Fibroblast of skin of left biceps (primary cell): ENCODE measurements at places on chromosomes 16 and 17.
A peak's percentile ranks its signal among the peaks of the same experiment; 100 is the strongest.

GRCh38 chr17:73142872-73143381 lies 21.9 kb upstream of the SSTR2 start:
- DNase-seq: no peak

DNA sequence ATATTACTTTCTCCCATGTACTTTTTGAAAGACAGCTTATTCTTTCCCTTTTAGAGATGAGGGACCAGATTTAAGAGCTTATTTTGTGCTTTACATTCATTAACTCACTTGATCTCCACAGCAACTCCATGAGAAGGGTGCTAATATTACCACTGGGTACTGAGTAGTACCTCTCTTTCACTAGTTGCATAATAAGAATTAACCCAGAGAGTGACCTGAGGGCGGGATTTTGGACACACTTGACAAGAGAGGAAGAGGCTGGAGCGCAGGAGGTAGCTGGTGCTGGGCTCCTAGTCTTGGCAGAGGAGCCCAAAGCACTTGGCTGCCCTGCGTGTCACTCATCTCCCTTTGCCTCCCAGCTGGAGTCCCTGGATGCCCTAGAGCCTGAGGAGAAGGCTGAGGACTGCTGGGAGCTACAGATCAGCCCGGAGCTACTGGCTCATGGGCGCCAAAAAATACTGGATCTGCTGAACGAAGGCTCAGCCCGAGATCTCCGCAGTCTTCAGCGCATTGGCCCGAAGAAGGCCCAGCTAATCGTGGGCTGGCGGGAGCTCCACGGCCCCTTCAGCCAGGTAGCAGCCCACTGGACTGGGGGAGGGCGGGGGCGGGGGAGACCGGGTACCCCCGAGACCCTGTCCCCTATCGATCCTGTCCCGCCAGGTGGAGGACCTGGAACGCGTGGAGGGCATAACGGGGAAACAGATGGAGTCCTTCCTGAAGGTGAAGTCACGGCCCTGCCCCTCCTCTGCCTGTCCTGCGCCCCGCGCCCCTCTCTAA lies 1.7 kb upstream of the MAZ start:
- no peak for DNase-seq

DNA sequence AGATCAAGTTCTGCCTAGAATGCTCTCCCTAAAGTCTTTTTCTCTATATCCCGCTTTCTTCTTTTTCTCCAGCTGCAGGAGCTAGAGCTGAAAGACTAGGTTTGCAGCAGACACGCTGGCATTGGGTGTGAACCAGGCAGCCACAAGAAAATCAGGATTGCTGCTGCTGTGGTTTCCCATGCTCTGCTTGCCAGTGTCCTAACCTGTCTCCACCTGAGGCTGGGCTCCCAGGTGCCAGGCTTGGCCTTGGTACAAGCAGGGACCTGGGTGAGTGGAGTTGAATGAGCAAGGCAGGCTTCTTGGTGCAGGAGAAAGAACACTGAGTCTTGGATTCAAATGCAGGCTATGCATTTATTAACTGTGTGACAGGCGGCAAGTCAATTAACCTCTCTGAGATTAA lies 440.3 kb upstream of the MAF start:
- DNase-seq: no peak

DNA sequence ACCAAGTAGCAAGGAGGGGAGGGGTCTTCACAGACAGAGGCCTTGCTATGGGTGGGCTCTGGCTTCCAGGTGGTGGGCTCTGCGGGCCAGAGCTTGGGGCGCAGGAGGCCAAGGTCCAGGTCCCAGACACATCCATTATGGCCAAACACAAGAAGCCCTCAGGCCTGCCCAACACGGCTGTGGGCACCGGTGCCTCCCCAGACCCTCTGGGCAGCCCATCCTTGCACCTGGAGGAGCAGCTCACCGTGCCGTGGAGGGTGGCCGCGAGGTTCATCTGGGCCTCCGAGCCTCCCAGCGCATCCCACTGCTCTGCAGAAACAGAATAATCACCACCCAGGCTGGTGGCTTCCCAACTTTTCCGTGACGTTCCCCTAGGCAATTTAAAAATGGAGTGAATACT lies 55.9 kb downstream of the TBC1D16 start:
- DNase-seq: no peak

DNA sequence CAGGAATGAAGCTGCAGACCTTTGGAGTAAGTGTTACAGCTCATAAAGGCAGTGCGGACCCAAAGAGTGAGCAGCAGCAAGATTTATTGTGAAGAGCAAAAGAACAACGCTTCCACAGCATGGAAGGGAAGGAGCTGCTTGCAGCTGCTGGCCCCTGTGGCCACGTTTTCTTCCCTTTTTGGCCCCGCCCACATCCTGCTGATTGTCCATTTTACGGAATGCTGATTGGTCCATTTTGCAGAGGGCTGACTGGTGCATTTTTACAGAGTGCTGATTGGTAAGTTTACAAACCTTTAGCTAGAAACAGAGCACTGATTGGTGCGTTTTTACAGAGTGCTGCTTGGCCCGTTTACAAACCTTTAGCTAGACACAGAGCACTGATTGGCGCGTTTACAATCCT lies 841.5 kb downstream of the CDH11 start:
- no peak for DNase-seq

DNA sequence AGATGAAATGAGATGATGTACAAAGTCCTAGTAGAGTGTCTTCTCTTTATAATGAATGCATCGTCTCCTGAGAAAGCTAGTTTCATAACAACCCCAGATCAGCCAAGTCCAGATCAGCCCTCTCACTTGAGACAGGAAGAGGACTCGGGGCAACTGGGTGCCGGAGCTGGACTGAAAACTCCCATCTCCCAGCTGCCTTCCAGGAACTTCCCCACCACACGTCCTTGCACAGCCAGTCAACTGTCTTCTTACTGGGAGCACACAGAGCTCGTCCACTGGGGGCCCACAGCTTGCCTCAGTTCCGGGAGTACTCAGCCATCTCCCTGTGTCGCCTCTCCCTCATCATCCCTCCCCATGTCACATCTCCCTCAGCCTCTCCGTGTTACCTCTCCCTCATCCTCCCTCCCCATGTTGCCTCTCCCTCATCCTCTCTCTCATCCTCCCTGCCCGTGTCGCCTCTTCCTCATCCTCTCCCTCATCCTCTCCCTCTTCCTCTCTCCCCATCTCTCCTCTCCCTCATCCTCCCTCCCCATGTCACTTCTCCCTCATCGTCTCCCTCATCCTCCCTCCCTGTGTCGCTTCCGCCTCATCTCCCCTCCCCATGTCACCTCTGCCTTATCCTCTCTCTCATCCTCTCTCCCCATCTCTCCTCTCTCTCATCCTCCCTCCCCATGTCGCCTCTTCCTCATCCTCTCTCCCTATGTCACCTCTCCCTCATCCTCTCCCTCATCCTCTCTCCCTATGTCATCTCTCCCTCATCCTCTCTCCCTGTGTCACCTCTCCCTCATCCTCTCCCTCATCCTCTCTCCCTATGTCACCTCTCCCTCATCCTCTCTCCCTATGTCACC lies 22.4 kb upstream of the KCNH6 start:
- DNase-seq: no peak

GRCh38 chr17:13484020-13484419 lies 117.7 kb downstream of the HS3ST3A1 start:
- DNase-seq: no peak

DNA sequence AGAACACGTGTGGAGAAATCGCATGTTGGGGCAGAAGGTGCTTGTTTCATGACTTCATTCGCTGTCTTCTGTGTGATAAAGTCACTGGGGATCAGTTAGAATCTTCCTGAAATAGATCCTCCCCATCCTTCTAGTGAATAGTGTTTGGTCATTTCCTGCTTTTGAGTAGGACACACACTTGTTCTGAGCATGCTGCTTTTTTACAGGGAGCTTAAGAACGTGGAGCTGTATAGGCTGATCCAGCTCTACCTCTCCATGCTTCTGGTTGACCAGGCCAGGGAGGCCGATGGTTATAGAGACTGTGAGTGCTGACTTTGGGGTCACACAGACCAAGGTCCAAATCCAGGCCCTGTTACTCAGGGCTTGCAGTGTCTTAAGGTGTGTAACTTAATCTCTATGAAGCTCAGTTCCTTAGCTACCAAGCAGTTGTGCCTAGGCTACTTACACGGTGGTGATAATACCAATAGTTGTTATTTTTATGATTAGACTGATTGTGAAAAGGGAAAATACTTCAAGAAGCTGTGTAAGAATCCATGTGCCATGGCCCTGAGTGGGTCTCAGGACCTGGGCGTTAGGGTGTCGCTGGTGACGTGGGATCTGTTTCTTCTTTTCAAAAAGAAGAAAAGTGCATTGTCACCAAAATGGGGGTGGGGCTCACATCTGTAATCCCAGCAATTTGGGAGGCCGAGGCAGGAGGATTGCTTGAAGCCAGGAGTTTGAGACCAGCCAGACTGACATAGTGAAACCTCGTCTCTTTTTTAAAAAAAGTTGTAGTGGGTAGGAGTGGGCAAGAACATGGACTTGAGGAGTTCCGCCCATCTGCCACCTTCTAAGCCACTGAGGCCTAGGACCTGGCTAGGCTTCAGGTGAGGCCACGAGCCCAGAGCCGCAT lies 64.1 kb upstream of the LGALS9 start:
- no peak for DNase-seq

GRCh38 chr17:1612400-1612799 lies 16.2 kb downstream of the SLC43A2 start:
- DNase-seq: no peak

- DNase-seq: no peak
Measured at GRCh38 chr17:75496005-75496404, 19.3 kb downstream of the CASKIN2 start.

- DNase-seq: no peak
Measured at GRCh38 chr16:47161464-47161863, 17.7 kb upstream of the NETO2 start.

DNA sequence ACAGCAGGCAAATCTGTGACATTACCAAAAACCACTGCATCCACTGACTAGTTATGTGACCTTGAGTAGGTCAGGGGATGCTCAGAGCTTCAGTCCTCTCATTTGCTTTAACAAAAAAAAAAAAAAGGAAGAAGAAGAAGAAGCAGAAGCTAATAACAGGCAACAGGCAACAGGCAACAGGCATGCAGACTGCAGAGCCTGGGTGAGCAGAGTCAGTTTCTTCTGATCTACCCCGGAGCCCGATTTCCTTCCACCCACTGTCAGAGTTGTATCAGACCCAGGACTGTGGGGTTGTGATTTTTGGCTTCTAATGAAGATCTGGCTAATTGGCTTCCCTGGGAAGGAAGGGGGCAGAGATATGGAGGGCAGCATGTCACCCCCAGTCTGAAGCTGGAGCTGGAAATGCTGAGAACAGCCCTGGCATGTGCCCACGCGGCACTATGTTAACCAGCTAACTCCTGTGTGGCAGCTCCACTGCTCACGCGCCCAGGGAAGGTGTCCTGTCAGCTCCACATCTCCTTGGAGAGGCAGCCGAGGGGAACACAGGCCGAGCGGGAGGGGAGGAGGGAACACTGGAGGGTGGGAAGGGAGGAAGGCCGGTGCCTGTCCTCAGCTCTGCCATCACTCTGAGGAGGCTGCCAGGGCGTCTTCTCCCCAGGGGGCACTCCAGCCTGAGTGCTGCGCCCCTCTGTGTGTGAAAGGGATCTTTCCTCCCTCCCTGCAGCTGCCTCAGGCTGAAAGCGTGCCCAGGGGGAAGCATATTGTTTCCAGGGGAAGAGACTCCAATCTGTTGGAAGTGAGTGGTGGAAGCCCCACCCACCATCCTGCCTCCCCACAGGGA lies 17.6 kb downstream of the SRCIN1 start:
- no peak for DNase-seq

DNA sequence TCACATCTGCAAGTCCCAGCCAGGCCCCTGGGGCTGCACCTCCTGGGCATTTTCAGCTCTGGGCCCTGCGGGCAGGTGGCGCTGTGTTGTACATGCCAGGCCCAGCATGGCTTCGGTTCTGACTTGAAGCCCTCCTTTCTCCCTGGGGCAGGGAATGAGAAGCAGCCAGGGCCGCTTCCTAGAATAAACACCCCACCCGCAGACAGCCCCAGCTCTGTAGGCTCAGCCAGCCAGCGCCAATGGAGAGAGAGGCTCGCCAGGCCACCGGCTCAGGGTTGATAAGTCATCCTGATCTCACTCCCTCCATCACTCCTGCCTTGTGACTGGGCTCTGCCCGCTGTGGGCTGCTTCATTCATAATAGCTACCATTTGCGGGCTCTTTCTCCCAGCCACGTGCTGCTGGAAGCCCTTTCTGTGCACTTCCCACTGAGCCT lies 6.0 kb upstream of the GLIS2 start:
- DNase-seq: no peak

GRCh38 chr17:1506649-1507267 lies 9.7 kb downstream of the INPP5K start:
- no peak for DNase-seq

DNA sequence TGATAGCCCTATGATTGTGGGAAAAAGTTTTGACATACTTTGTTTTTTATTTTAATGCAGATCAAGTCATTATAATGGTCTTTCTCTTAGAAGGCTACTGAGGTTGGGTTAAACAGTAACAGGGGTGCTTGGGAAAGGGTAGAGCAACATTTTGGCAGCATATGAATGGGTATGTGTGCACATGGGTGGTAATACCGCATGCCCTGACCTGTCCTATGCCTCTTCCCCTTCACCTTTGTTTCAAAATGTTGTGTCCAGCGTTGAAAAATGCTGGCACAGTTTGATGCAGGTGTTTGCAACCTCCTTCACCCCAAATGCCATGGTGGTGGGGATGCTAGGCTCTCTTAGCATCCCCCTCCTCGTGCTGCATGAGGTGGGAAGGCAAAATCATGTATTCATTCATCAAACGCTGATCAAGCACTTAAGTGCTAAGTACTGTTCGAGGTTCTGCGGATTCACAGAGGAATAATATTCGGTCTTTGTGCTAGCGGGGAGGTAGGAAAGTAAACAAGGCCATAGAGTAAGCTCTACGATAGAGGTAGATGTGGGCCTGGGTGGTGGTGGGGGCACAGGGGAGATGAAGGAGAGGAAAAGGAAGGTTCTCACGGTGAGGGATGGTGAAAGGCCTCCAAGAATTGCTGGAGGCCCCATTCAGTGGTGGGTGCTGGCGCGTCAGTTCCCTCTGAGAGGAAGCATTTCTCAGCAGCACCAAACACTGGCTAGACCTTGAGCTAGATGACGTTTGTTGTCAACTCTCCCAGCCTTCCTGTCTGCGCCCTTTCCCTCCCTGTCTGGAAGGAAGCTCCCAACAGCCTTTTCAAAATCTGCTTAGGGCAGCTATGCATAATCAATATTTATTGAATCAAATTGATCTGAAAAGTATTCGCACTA lies 13.3 kb upstream of the MARCHF10 start:
- no peak for DNase-seq

DNA sequence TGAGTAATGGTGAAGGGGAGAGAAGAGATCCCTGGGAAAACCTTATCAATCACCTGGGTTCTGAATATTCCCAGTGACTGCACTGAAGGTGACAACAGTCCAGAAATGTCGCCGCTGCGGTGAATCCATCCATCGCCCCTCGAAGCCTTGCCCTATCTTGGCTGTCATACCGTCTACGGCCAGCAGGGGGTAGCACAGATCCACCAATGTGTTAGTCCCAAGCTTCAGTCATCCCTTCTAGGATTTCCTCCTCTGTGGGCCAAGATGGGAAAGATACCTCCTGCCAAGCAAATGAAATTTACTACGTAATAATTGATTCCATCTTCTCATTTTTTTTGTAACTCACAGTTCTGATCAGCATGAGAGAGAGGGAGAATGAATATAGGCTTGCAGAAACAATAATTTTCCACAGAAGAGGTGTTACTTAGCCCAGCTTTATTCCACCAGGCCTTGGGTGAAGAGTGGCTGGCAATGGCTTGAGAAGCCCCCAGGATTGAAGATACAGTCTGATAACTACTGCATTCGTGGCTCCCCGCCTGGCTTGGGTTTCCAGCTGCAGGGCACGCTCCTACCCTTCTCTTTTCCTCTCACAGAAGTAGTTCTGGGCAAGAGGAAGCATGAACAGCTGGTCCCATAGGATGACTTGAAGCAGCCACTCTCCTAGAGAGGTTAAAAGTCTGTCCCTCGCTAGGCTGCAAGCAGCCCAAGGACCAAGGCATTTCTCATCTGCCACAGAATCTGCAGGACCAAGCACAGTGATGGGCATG lies 2.6 kb upstream of the FMNL1 start:
- DNase-seq: peak; percentile 84
